ENCODE measurements at places on chromosomes 2 and 18.

GRCh38 chr2:227325839-227326195 is 766 bp downstream of the MFF start:
- no peak for DNase-seq

- no peak for DNase-seq
Observed at GRCh38 chr2:204005940-204006721, 69.6 kb downstream of the ICOS start.

GRCh38 chr2:48709096-48710034 is 46.2 kb downstream of the LHCGR start:
- DNase-seq, result no peak

DNA sequence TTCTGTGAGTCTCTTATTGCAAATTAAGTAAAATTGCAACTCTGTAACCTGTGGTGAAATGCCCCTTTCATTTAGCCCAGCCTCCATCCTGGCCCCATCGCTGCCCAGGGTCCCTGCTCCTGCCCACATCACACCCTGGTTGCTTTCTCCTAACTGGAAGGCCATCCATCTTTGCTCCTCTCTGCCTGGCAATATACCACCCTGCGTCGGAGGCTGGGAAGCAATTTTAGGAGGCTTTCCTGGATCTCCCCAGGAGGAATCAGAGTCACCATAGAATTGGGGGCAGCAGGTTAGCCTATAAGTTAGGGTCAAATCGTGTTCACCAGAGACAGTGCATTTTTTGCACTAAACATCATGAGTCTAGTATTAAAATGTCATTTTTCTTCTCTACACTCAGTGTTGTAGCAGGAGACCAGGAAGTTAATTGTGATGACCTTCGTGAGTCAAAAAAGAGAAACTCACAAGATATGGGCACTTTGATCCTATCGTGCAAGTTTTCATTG is 14.5 kb upstream of the TXNDC2 start:
- DNase-seq, result no peak

DNA sequence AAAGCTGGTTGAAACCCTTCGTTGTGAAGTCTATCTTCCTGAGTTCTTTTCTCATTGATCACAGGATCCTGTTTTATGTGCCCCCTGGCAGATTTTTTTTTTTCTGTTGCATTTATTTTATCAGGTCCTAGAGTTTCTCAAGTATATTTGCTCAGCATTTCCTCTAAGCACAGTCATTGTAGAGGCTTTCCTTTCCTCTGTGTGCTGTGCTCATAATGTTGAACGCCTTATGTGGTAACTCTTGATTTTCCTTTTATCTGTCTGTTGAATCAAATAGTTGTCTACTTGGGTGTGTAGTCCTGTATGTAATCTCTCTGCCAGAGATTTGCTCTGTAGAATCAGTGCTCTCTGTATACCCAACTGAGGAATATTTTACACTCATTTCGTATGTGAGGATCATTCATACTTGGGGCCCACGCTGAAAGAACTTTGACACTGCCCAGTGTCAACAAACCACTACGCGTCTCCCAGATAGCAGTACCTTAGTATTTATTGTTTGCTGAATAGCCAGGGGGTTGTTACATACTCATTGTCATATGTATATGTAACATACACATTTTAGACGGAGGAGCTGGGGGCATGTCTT is 118.2 kb downstream of the CTNNA2 start:
- DNase-seq, result no peak

DNA sequence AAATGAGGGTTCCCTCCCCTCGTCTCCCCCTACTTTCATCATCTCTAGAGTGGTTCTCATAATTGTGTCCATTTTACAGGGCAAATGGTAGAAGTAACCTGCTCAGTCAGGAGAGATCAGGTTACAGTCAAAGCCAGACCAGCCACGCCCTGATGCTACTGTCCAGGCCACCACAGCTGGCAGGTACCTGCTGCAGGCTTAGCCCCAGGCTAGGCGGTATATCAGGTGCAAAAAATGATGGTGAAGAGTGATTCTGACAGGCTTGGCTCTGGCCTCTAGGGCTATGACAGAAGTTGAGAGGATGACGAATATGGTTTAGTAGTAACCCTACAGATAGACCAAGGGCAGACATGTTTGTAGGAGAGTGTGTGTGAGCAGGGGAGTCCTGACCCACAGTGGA is 67.1 kb downstream of the HAUS1 start:
- no peak for DNase-seq

DNA sequence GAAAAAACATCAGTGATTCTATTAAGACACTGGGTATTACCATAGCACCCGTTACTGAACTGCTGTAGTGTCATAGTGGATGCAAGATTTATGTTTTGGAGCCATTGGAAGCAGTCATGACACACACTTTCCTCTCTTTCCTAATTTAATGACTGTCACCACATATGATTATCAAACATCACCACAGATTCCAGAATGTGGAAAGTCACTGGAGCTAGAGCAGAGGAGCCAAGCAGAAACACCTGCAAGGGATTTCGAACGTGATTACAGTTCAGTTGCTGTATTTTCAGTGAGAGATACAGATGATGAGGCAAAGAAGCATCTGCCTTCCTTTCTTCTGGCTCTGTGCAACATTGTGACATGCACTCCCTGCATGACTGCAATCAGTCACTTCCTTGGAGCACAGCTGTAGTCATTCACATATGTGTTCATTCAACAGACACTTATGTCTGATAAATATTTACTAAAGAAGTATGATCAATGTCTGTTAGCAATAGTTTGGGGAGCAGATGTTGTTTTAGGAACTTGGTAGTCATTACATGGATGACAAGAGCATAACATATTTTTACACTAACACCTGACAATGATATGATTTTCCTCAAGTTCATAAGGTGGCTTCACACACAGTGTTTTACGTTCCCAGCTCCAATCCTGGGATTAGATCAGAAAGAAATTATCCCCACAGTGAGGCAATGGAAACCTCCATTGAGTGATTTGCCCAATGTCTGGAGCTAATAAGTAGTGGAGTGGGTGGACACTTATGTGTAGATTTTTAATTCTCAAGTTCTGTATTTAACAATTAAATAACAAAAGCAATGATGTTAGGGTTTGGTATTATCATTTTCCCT is 416.6 kb downstream of the PLCL1 start:
- DNase-seq, result no peak

DNA sequence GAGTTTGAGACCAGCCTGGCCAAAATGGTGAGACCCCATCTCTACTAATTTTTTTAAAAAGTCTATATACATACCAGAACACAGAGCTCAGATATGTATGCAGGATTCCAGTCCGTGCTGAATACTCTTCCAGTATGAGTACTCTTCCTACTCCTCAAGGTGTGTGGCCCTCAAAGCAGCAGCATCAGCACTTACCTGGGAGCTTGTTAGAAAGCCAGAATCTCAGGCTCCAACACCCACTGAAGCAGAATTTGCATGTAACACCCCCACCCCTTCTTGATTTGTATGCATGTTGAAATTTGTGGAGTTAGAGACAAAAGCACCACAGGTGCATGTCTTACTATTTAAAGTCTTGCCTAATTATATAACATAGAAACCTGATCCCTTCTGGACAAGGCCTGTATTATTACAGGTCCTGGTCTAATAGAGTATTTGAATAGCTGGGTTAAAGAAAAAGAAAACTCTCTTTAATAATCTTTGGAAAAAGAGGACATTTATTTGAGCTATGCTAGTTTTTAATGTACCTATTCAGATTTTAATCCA is 50.3 kb upstream of the NFE2L2 start:
- no peak for DNase-seq

All from activated CD4-positive, alpha-beta T cell treated with anti-CD3 and anti-CD28 coated beads for 24 hours (primary cell).